Right atrium auricular region (tissue), 2 donors: ENCODE measurements at places on chromosomes 12 and 14. TPM values are rescaled to one million over a fixed set of nuclear protein-coding genes. Genes with fewer than 3 reads are reported as not detected.

- H3K4me3 ChIP-seq: no peak overlapping the region
- no peaks in the 10 kb centered on the region for H3K27me3 ChIP-seq
- no peak for DNase-seq
These were observed 186.8 kb downstream of the ASCL1 start for GRCh38 chr12:103144278-103144677.

DNA sequence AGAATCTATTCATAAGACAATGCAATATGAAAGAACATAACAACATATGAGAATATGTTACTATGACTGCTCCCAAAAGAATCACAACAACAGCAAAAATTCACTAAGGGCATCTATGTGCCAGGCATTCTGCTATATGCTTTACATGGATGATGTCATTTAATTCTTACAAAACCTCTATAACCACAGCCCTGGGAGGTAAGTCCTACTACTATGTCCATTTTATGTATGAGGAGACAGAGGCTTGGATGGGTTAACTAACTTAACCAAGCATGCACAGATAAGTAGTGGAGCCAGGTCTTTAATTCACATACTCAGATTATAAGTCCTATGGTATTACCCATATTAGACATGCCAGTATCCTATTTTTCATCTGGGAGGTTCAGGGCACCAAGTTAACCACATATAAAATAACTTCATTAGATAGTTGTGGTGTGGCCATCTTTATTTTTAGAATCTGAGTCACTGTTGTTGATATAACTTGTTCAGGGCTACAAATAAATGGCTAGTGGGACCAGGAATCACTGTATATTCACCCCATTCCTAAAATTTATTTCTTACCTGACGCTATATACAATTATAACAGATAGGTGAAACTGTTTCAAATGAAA, 33.2 kb upstream of the RAD51AP1 start:
- H3K36me3 ChIP-seq: peaks cover 21% of the 10 kb centered on the region
- H3K4me3 ChIP-seq: no peak overlapping the region
- no peak for DNase-seq
- H3K27me3 ChIP-seq: no peaks in the 10 kb centered on the region

DNA sequence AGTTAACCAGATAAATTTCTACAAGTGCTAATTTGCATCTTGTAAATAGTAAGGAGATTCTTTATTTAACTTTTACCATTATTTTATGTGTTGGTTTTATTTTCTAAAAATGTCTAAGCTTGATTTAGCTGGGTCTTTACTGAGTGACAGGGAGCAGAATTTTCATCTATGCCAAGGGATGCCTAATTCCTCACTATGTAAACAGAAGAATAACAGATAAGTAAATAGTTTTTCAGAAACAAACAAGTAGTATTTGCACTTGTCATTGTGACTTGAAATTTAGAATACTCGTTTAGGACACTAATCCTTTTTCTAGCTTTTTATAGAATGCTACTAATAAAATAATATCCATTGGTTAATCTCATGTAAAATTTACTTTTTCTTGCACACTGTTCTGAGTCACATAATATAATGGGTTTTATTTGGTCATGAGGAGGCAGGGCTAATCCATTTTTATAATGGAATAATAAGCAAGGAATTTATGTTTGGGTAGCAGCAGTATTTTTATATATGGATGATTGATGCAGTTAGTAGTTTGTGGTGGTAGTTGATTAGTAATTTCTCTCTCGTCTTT, 746.5 kb downstream of the SLC6A15 start:
- H3K27ac ChIP-seq: no peak overlapping the region
- H3K4me1 ChIP-seq: no peaks in the 10 kb centered on the region
- no peaks in the 10 kb centered on the region for H3K27me3 ChIP-seq
- no peaks in the 10 kb centered on the region for H3K36me3 ChIP-seq
- DNase-seq: no peak
- H3K4me3 ChIP-seq: no peak overlapping the region

DNA sequence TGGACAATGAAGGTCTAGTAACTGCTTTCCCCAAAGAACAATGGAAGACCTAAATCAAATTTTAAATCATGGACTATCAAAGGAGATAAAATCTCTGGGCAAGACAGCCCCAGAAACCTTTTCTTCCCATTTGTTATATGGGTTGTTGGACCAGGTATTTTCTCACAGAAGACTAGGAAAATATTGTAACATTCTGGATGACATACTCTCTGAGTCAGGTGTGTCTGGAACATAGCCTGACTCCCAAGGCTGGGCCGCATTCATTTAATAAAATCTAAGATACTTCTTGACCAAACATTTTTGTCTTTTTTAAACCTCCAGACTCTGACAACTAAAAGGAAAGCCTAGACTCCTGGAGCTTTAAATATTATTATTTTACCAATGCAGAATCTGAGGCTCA, 87.9 kb downstream of the ATP23 start:
- no peak overlapping the region for H3K27ac ChIP-seq
- no peak for DNase-seq
- no peaks in the 10 kb centered on the region for H3K27me3 ChIP-seq
- H3K36me3 ChIP-seq: no peaks in the 10 kb centered on the region
- H3K4me3 ChIP-seq: no peak overlapping the region

Gene PZP
- not detected for total RNA-seq

Gene PPP1R36
- not detected for total RNA-seq
